ENCODE measurements at places on chromosomes 1 and 21. TPM values are rescaled to one million over a fixed set of nuclear protein-coding genes. Genes with fewer than 3 reads are reported as not detected.

The RORC gene
- under 0.01 TPM for total RNA-seq

The LDLRAD1 gene
- total RNA-seq, result not detected

The ACKR1 gene
- not detected for total RNA-seq

GRCh38 chr1:4724695-4725250 is 70.4 kb downstream of the AJAP1 start:
- no peaks in the 10 kb centered on the region for H3K27me3 ChIP-seq
- H3K4me1 ChIP-seq, result no peaks in the 10 kb centered on the region
- no peaks in the 10 kb centered on the region for H3K36me3 ChIP-seq
- no peak for DNase-seq
- no peak overlapping the region for H3K27ac ChIP-seq
- no peak overlapping the region for H3K4me3 ChIP-seq

- no peak overlapping the region for H3K27ac ChIP-seq
- no peaks in the 10 kb centered on the region for H3K4me1 ChIP-seq
- peaks cover 3% of the 10 kb centered on the region for H3K36me3 ChIP-seq
- H3K27me3 ChIP-seq, result no peaks in the 10 kb centered on the region
- no peak overlapping the region for H3K4me3 ChIP-seq
Observed at GRCh38 chr21:15826147-15826780, 96.5 kb downstream of the USP25 start.

DNA sequence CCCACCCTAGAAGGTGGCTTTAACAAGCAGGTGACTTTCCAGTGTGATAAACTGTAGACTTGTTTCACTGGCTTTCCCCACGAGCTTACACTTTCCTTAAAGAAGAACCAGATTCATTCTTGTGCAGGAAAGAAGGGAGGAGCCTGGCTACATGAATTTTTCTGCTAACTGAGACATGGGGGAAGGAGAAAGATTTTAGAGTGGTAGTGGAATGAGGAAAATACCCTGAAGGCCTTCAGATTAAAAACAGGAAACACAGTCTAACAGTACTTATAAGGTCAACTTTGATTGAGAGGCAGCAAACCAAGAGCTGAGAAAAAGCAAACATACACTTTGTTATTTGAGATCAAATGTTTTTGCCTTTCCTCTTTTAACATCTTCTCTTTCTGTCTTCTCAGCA is 640.9 kb upstream of the PLXNA2 start:
- H3K4me1 ChIP-seq, result no peaks in the 10 kb centered on the region
- H3K27me3 ChIP-seq, result no peaks in the 10 kb centered on the region
- no peak overlapping the region for H3K27ac ChIP-seq
- no peak overlapping the region for H3K4me3 ChIP-seq
- DNase-seq, result no peak

The LRRC71 gene
- not detected for total RNA-seq

The EIF3I gene
- total RNA-seq, result 277 TPM

The ATP6V1G3 gene
- total RNA-seq, result not detected

The GSTM5 gene
- 16.4 TPM for total RNA-seq

The RIMS3 gene
- total RNA-seq, result 0.33 TPM

The WNT4 gene
- total RNA-seq, result not detected

The RGS5 gene
- 3.1 TPM for total RNA-seq

The S100A14 gene
- 0.33 TPM for total RNA-seq

DNA sequence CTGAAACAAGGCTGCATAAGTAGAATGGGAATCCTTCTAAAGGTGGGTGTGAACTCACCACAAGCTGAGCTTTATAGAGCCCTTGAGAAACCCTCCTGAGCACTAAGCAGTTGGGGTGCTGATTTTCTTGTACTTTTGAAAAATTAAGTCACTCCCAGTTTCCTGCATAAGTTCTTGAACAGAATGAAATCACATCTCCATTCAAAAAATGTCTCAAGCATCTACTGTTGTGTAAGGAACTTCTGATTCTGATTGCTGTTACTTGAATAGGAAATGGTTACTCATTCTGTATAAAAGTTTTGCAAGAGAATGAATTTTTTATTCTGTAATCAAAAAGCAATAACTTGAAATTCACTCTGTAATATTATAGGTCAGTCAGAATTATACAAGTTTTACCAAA is 50.8 kb upstream of the WNT2B start:
- no peak overlapping the region for H3K4me3 ChIP-seq
- peak; percentile 68 for DNase-seq
- H3K27ac ChIP-seq, result peak overlapping the region; percentile 24
- no peaks in the 10 kb centered on the region for H3K27me3 ChIP-seq
- H3K4me1 ChIP-seq, result peaks cover 28% of the 10 kb centered on the region

The NRIP1 gene
- total RNA-seq, result 25.4 TPM

- H3K4me3 ChIP-seq, result peak within 1 kb of the TSS; percentile 10
- no peak for DNase-seq
- H3K36me3 ChIP-seq, result no peaks in the 10 kb centered on the region
Observed at GRCh38 chr1:40316595-40317393, at the start of gene COL9A2. TSS of gene COL9A2 (minus strand) at chr1:40317286. CDS start at chr1:40317197, 89 bp downstream.

The PGLYRP3 gene
- not detected for total RNA-seq

DNA sequence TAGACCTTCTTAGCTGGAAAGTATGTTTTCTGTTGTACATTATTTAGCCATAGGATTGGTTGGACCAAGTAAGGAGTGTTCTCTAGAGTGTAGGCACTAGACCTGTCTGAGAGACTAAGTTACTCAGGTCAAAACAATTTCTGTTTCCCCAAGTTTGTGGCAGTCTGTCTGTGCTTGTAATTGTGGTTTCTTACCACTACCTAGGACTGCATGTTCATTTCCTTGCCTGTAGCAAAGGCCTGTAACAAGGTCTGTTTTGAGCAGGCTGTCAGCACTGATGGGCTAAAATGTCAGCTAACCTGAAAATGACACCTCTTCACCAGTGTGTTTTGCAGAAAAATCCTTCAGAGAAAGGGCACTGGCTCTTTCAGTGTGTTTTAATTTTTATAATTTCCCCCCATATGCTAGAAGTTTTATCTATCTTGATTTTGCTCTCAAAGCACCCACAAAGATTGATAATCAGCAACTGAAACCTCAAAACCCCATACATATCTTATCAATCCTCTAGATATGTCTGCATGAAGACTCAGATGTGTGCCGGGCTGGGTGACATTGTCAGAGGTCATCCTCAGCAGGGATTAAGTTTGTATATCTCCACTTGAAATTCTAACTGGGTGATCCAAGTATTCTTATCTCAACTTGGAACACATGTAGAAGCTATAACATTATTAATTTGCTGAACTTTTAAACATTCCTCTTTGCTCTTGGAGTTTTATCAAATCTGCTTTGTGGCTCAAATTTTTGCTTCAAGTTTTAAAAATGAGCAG is 50.7 kb upstream of the ST6GALNAC3 start:
- DNase-seq, result no peak
- H3K27ac ChIP-seq, result no peak overlapping the region
- no peaks in the 10 kb centered on the region for H3K4me1 ChIP-seq
- H3K36me3 ChIP-seq, result no peaks in the 10 kb centered on the region
- no peak overlapping the region for H3K4me3 ChIP-seq

- H3K27me3 ChIP-seq, result no peaks in the 10 kb centered on the region
- peak; percentile 96 for DNase-seq
- H3K4me3 ChIP-seq, result no peak overlapping the region
- peaks cover 7% of the 10 kb centered on the region for H3K4me1 ChIP-seq
- no peaks in the 10 kb centered on the region for H3K36me3 ChIP-seq
Observed at GRCh38 chr1:94713472-94714141, 106.5 kb upstream of the SLC44A3 start.

DNA sequence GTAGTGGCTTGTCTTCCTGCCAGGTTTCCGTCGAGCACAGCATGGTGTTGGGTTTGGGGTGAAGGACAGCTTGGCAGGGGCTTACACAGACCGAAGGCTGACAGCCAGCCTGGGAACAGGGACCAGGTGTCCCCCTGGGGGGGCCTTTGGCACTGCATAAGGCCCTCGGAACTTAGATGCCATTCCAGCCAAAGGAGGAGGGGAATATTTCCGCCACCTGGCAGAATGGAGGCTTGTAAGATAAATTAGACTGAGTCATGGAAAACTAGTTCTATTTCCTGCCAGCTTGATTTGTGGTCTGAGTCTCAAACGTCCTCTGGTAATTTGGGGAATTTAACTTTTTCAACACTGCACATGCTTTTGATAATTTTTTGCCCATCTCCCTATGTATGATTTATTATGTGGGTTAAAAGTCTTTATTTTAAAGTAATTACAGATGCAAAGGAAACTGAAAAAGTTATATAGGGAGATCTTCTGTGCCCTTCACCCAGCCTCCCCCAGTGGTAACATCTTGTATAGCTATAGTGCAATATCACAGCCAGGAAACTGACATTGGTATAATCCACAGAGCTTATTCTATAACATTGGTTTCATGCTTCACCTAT is 11.5 kb upstream of the TMEM51 start:
- H3K27ac ChIP-seq, result no peak overlapping the region
- H3K36me3 ChIP-seq, result no peaks in the 10 kb centered on the region
- H3K4me3 ChIP-seq, result no peak overlapping the region

GRCh38 chr1:110786802-110787327 is 86.1 kb upstream of the CD53 start:
- H3K36me3 ChIP-seq, result no peaks in the 10 kb centered on the region
- H3K27me3 ChIP-seq, result no peaks in the 10 kb centered on the region
- DNase-seq, result no peak

DNA sequence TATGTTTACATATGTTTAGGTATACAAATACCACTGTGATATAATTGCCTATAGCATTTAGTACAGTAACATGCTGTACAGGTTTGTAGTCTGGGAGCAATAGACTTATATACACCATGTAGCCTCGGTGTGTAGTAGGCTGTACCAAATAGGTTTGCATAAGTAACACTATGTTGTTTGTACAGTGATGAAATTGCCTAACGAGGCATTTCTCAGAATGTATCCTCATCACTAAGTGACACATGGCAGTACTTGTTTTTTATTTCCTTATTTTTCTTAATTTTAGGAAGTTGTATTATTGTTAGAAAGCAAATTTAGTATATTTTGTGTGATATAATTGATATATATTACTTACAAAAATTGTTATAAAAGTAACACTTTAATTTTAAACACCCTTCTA is 840.9 kb downstream of the LTN1 start:
- DNase-seq, result no peak
- no peak overlapping the region for H3K27ac ChIP-seq
- H3K4me1 ChIP-seq, result no peaks in the 10 kb centered on the region

DNA sequence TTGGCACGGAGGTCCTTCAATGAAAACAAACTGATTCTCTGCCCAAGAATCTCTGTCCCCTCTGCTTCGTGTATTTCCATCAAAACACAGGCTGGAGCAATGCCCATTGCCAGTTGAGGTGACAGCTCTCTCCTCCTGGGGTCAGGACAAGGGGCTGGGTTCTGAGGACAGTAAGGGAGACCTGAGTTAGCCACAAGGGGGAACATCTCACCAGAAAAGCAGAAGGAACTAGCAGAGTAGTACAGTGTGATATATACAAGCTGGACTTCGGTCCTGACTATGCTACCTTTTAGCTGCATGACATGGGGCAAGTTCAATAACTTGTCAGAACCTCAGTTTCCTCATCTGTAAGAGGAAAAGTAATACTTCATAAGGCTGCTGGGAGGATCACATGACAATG is 50.3 kb downstream of the SYT2 start:
- H3K36me3 ChIP-seq, result no peaks in the 10 kb centered on the region
- H3K4me1 ChIP-seq, result no peaks in the 10 kb centered on the region
- H3K4me3 ChIP-seq, result no peak overlapping the region
- peaks cover 26% of the 10 kb centered on the region for H3K27me3 ChIP-seq
- DNase-seq, result no peak

- no peaks in the 10 kb centered on the region for H3K27me3 ChIP-seq
- no peaks in the 10 kb centered on the region for H3K4me1 ChIP-seq
- no peaks in the 10 kb centered on the region for H3K36me3 ChIP-seq
- H3K4me3 ChIP-seq, result no peak overlapping the region
Observed at GRCh38 chr1:191368891-191369654, 789.2 kb upstream of the RGS18 start.

GRCh38 chr1:181079382-181079781 is 9.1 kb upstream of the IER5 start:
- H3K36me3 ChIP-seq, result no peaks in the 10 kb centered on the region
- H3K4me3 ChIP-seq, result no peak overlapping the region
- H3K27ac ChIP-seq, result peak overlapping the region; percentile 84
- peaks cover 6% of the 10 kb centered on the region for H3K4me1 ChIP-seq

- H3K36me3 ChIP-seq, result no peaks in the 10 kb centered on the region
- DNase-seq, result peak; percentile 79
- H3K27ac ChIP-seq, result peak overlapping the region; percentile 4
- peaks cover 9% of the 10 kb centered on the region for H3K4me1 ChIP-seq
Observed at GRCh38 chr1:224333309-224333926, 3.4 kb upstream of the NVL start.

- DNase-seq, result no peak
- H3K4me3 ChIP-seq, result peak overlapping the region; percentile 74
- H3K27ac ChIP-seq, result peak overlapping the region; percentile 99
- H3K4me1 ChIP-seq, result peaks cover 9% of the 10 kb centered on the region
Observed at GRCh38 chr1:119139403-119139802, 1.1 kb downstream of the WARS2 start.

The CD1D gene
- total RNA-seq, result 0.66 TPM

DNA sequence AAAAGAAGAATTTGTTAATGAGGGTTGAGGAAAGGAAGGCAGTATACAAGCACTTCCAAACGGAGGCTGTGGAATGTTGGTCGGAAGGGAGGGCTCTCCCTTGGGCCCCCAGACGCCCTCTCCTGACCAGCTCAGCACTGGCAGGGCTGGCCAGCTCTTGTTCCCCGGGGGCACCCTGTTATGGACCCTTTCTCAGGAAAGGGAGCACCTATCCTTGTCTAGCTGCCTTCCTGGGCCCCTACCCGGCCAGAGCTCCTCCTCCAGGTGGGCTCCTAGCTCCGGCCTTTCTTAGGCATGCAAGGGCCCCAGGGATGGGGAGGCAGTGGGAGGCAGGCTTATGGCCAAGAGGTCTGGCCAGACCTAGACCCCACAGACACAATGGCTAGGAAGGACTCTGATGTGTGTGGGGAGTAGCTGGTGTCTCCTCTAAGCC is 926 bp downstream of the BLACAT1 start:
- no peak overlapping the region for H3K27ac ChIP-seq
- no peaks in the 10 kb centered on the region for H3K4me1 ChIP-seq
- DNase-seq, result no peak
- H3K4me3 ChIP-seq, result no peak overlapping the region
- H3K36me3 ChIP-seq, result no peaks in the 10 kb centered on the region

The FCRLB gene
- 0.77 TPM for total RNA-seq

DNA sequence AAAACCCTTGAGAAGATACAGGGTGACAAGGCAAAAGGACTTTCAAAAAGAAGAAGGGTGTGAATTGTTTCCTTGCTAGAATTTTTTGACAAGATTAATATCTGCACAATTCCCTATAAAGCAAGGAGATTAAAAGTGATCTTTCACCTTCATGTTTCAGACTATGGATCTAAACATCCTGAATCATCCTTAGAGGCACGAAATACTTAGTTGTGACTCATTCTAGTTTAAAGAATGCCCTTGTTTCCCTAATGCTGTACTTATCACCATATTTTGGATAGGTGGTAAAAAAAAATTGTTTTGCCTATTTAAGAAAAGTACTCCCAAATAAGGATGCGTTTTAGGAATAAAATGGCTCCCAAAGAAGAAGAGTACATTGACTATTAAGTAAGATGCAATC is 415.1 kb downstream of the LRRIQ3 start:
- H3K27me3 ChIP-seq, result no peaks in the 10 kb centered on the region
- no peaks in the 10 kb centered on the region for H3K4me1 ChIP-seq
- H3K4me3 ChIP-seq, result no peak overlapping the region
- H3K36me3 ChIP-seq, result no peaks in the 10 kb centered on the region
- H3K27ac ChIP-seq, result no peak overlapping the region
